ENCODE measurements at places on chromosomes 12 and 14.
A peak's percentile ranks its signal among the peaks of the same experiment; 100 is the strongest.

GRCh38 chr12:57385586-57385985, 45.3 kb downstream of the R3HDM2 start:
- no peak for DNase-seq

GRCh38 chr14:100446572-100446971, 123.4 kb downstream of the SLC25A47 start:
- DNase-seq, result no peak

- no peak for DNase-seq
These were observed 57.7 kb downstream of the RPAP3 start for GRCh38 chr12:47648056-47648579.

- no peak for DNase-seq
These were observed 179.1 kb downstream of the KITLG start for GRCh38 chr12:88401155-88401554.

DNA sequence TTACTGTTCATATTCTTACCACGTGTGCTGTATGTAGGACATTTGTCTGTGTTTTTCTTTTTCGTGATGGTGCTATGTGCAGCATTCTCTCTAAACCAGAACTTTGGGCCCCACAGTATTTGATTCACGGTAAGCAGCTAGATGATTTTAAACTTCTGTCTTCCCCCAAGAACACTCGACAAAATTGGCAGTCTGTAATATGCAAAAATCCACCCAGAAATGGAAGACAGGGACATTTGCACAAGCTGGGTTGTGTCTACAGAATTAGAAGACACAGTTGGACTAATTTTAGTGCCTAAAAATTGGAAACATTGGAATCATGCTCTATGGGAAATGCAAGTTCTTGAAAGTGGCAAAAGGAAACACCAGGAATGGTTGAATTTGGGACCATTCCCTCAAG, 24.1 kb upstream of the MED13L start:
- no peak for DNase-seq

GRCh38 chr12:46240436-46240835, 28.4 kb downstream of the SLC38A1 start:
- DNase-seq, result no peak

- DNase-seq, result peak; percentile 38
These were observed 33.0 kb downstream of the CDKL1 start for GRCh38 chr14:50363714-50364111.

DNA sequence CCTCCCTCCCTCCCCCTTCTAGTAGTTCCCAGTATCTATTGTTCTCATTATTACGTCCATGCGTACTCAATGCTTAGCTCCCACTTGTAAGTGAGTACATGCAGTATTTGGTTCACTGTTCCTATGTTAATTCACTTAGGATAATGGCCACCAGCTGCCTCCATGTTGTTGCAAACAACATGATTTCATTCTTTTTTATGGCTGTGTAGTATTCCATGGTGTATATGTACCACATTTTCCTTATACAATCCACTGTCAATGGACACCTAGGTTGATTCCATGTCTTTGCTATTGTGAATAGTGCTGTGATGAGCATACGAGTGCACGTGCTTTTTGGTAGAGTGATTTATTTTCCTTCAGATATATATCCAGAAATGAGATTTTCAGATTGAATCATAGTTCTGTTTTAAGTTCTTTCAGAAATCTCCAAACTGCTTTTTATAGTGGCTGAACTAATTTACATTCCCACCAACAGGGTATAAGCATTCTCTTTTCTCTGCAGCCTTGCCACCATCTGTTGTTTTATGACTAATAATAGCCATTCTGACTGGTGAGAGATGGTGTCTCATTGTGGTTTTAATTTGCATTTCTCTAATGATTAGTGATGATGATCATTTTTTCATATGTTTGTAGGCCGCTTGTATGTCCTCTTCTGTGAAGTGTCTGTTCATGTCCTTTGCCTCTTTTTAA, 17.9 kb upstream of the CLEC7A start:
- DNase-seq, result no peak

- DNase-seq, result no peak
These were observed 418.1 kb downstream of the LRIG3 start for GRCh38 chr12:58502226-58502625.

- DNase-seq, result no peak
These were observed 241.7 kb upstream of the AMIGO2 start for GRCh38 chr12:47321436-47321835.

GRCh38 chr12:90959032-90959431, 4.1 kb upstream of the CCER1 start:
- no peak for DNase-seq

DNA sequence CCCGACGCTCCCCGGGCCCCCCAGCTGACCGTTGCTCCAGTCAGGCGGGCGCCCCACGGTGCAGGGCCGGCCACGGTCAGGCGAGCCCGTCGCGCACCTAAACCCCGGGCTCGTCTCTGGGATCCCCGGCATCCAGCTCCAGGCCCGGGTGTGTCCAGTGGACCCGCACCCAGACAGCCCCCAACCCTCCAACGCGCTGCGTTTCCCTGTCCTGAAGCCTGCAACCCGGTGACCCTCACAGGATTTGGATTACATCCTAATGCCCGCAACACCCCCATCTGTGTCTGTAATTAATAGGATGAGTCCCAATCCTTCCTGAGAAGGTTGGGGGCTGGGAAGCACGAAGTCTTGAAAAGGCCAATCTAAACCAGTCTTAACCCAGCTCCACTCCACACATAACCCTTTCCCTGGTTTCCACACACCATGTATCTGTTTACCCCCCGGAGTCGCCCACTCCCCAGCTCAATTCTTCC, 10.4 kb downstream of the CPNE6 start:
- DNase-seq, result no peak

GRCh38 chr12:23340351-23340750, 609.1 kb downstream of the SOX5 start:
- no peak for DNase-seq

- no peak for DNase-seq
These were observed 81.2 kb downstream of the BCL11B start for GRCh38 chr14:99190696-99191394.

GRCh38 chr12:75704208-75704607, 192.8 kb upstream of the KRR1 start:
- DNase-seq, result no peak

GRCh38 chr14:58950555-58950954, 237.9 kb upstream of the DAAM1 start:
- DNase-seq, result no peak

GRCh38 chr12:131204416-131205274, 250.9 kb downstream of the ADGRD1 start:
- DNase-seq, result no peak

DNA sequence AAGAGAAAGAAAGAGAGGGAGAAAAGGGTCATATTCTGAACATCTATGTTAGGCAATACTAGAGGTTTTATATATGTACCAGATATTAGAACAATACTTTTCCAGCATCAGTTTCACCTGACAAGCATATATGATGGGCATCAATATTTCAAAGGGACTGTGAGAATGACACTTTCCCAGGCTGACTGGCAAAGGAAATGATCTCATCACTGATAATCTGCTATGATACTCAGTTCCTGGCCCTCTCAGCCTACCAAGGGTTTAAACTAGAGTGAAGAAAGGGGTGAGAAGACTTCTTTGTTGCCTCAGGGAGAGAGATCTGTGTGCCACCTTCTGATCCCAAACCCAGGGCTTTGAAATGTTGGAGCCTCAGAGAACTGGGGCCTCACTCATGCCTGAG, 183.5 kb downstream of the TTC8 start:
- no peak for DNase-seq

DNA sequence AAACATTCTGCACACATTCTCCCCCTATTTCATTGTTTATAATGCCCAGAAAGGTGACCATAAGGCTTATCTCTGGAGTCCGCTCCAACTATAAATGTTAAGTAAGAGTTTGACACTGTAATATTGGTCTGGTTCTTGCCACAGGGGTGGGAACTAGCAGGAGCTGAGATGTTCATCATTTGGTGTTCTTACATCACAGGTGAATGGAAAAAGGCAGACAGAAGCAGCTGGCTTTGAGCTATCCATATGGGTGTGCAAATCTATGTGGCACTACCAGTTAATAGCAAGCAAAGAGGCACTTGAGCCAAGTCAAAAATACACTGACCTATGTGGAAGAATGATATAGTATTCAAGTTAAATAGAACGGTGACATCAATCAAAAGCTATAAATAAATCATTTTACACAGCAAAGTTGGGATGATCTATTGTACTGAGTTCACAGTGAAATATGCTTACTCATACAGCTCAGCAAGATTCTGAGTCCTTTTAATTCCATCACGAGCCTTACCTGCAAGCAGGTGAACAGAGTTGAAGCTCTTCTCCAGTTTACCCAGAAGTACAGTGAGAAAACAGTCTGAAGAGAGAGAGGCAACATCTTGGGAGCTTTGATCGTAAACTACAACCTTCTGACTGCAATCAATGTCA, 43.2 kb downstream of the DUSP16 start:
- no peak for DNase-seq

GRCh38 chr14:105204206-105204930, 23.3 kb upstream of the NUDT14 start:
- no peak for DNase-seq

All from activated effector memory CD4-positive, alpha-beta T cell treated with Interleukin-2 at 50 U/mL for 16 hours (primary cell).